ENCODE measurements at places on chromosomes 12 and 14. TPM values are rescaled to one million over a fixed set of nuclear protein-coding genes. Genes with fewer than 3 reads are reported as not detected.

The SALL2 gene
- 2.1 TPM for polyA plus RNA-seq

The RIN3 gene
- polyA plus RNA-seq, result 2.4 TPM

The SPIC gene
- polyA plus RNA-seq, result not detected

The ADAMTS20 gene
- not detected for polyA plus RNA-seq

The DPY19L2 gene
- not detected for polyA plus RNA-seq

The SMOC1 gene
- polyA plus RNA-seq, result 10.6 TPM

The KRT2 gene
- polyA plus RNA-seq, result not detected

The SLC41A2 gene
- 1.5 TPM for polyA plus RNA-seq
